SJCRH30 (cell line): ENCODE measurements at places on chromosomes 2 and 18.

- no peak for DNase-seq
Measured at GRCh38 chr18:10055125-10055750, 141.4 kb downstream of the VAPA start.

GRCh38 chr2:216517447-216518225 lies 19.0 kb downstream of the RPL37A start:
- peak; percentile 8 for DNase-seq

- DNase-seq = no peak
Measured at GRCh38 chr2:56299171-56299691, 115.4 kb downstream of the CCDC85A start.

- no peak for DNase-seq
Measured at GRCh38 chr2:222305516-222306392, 7.0 kb upstream of the PAX3 start.

DNA sequence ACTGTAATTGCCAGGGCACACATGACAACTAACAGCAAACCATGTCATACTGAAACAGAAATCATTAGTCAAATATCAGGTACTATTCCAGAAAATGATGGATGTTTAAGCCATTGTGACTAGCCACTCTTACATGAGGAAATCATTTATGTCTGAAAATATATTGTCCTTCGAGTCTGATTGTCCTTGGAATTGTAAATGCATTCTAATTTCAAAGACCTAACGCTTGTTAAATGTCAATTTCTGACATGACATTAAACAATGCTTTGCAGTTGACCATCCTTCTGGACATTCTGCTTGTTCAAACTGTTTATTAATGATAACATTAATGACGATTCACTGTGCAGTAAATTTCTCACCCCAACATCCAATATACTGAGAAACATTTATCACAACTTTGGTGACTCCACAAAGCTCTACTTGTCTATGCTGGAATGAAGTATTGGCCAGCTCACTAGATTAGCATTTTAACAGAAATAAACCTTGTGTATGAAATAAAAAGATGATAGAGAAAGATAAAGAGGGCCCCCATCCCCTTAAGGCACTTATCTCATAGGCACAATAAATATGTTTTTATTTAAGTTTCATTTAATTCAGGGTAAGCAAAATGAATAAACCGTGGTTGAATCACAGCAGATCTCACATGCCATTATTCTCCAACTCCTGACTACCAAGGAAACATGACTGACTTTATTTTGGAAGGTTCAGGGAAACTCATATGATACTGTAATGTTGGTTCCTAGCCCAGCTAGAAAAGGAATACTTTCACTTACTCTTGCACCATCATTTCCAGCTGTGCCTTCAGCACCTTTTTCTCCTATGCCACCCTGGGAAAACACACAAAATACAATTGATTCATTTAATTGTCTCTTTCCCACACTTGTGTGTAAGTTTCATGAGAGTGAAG lies 82.3 kb downstream of the COL3A1 start:
- DNase-seq = no peak

DNA sequence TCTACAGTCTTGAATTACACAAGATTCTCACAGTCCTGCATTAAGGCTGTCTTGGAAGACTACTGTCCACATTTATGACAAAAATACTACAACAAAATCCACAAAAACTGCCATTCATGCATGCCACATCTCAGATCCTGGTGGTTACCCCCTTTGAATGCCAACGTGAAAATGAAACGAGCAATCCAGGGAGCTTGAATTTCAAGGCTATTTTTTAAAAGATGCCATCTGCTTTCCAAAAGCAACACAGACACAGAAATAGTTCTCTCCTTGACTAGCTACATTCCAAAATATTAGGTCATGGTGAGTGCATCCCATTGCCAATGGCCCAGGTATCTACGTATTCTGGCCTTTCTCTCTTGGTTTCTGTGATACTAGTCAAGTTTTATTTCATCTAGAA lies 36.3 kb downstream of the IRS1 start:
- DNase-seq = no peak

GRCh38 chr2:225100856-225101294 lies 58.6 kb upstream of the DOCK10 start:
- no peak for DNase-seq

DNA sequence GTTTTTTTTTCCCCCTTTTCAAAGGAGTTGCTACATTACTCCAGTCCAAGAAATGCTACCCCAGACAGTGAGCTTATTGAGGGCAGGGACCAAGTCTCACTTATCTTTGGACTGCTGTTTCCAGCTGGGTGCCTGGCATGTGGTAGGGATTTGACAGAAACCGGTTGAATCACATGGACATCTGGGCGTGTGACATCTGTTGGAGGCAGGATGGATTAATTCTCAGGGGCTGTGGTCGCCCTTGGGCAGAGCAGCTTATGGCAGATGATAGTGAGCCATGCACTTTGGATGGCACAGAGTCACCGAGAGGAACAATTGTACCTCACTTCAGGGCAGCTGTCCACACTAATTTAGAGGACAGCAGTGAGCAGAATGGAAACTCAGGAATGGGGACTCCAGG lies 254.6 kb upstream of the ID2 start:
- peak; percentile 39 for DNase-seq

- DNase-seq = no peak
Measured at GRCh38 chr2:26640331-26640745, 828 bp downstream of the CIB4 start.

DNA sequence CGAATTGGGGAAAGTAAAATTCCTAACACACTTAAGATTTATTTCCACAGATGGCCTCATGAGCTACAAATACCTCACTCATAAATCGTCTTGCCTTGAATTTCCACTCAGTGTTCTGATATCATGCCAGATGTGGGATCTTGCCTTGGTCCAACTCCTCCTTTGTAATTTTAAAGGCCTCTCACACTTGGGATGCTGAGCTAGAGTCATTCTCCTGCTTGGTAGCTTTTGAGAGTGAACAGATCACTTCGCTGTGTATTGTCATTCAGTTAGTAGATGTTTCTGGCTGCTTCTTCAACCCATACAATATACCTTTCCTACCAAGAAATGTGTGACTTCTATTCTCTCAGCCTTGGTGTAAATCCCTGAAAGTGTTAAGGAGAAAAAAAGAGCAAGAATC lies 309.2 kb downstream of the NRXN1 start:
- no peak for DNase-seq

GRCh38 chr2:26580751-26581150 lies 60.4 kb downstream of the CIB4 start:
- DNase-seq = no peak

DNA sequence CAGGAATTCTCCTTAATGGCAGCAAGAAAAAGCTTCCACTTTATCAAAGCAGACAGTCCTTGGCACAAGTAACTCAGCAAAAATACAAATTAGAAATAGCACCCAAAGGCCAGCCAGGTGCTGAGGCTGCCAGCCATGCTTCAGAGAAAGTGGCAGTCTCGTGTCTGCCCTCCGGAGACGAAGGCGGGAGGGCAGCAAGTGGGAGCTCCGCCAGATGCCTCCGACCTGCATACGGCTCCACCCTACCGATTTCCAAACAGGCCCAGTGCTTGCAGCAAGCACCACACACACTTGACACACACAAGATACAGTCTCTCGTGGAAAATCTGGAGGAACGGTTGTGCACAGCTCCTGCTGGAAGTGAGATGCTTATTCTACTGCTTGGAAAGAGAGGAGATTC lies 134.9 kb upstream of the REV1 start:
- DNase-seq = no peak

- DNase-seq = no peak
Measured at GRCh38 chr2:216056739-216057138, 24.9 kb downstream of the PECR start.

GRCh38 chr2:492178-492577 lies 185.0 kb downstream of the TMEM18 start:
- no peak for DNase-seq
